GM12878 (cell line): ENCODE measurements at places on chromosomes 1 and 21. TPM values are rescaled to one million over a fixed set of nuclear protein-coding genes. Genes with fewer than 3 reads are reported as not detected.

NBPF6 gene
- total RNA-seq = not detected in 2 replicates

ARID4B gene
- total RNA-seq = 25.2 and 29.9 TPM in 2 replicates

PODN gene
- total RNA-seq = 0.10 and 0.11 TPM in 2 replicates

NBPF10 gene
- 0.13 and 0.21 TPM in 2 replicates for total RNA-seq

MIA3 gene
- total RNA-seq = 28.8 and 37.0 TPM in 2 replicates

PPM1J gene
- 0.59 and 1.5 TPM in 2 replicates for total RNA-seq

TAS1R3 gene
- total RNA-seq = 0.29 and 0.51 TPM in 2 replicates

SH2D5 gene
- 0.56 and 0.59 TPM in 2 replicates for total RNA-seq

CRNN gene
- not detected in 2 replicates for total RNA-seq

SYPL2 gene
- 0.08 TPM in 1 of 2 replicates, not detected in the other for total RNA-seq

PDE4B gene
- 5.7 and 6.3 TPM in 2 replicates for total RNA-seq

S100A1 gene
- total RNA-seq = not detected in 2 replicates

HAO2 gene
- total RNA-seq = not detected in 2 replicates

TMEM35B gene
- 15.2 and 18.8 TPM in 2 replicates for total RNA-seq

TMIGD3 gene
- 0.13 TPM in 1 of 2 replicates, not detected in the other for total RNA-seq

IFI16 gene
- total RNA-seq = 185 and 196 TPM in 2 replicates

AMY1C gene
- not detected in 2 replicates for total RNA-seq

AADACL3 gene
- not detected in 2 replicates for total RNA-seq

DCDC2B gene
- total RNA-seq = 0.13 and 0.15 TPM in 2 replicates

TSPEAR gene
- not detected in 2 replicates for total RNA-seq

DHRS3 gene
- 1.4 and 1.8 TPM in 2 replicates for total RNA-seq

POFUT2 gene
- total RNA-seq = 11.8 and 15.1 TPM in 2 replicates

DFFA gene
- total RNA-seq = 56.0 and 56.4 TPM in 2 replicates

CD1D gene
- total RNA-seq = 0.72 and 1.4 TPM in 2 replicates

DLGAP3 gene
- 0.15 and 0.21 TPM in 2 replicates for total RNA-seq

KCNA3 gene
- total RNA-seq = 3.1 and 3.3 TPM in 2 replicates

RUNX3 gene
- 148 and 151 TPM in 2 replicates for total RNA-seq

GABPB2 gene
- 8.8 and 9.4 TPM in 2 replicates for total RNA-seq

MGST3 gene
- total RNA-seq = 37.3 and 41.4 TPM in 2 replicates

OR10Z1 gene
- not detected in 2 replicates for total RNA-seq

CD52 gene
- 291 and 301 TPM in 2 replicates for total RNA-seq

GRIK1 gene
- not detected in 2 replicates for total RNA-seq

LINGO4 gene
- total RNA-seq = not detected in 2 replicates

CCDC185 gene
- total RNA-seq = not detected in 2 replicates

TCEA3 gene
- 0.37 TPM in 1 of 2 replicates, not detected in the other for total RNA-seq

CFHR3 gene
- not detected in 2 replicates for total RNA-seq

ROR1 gene
- total RNA-seq = 0.05 and 0.08 TPM in 2 replicates

SLC25A33 gene
- total RNA-seq = 8.4 and 8.6 TPM in 2 replicates

RGS13 gene
- 0.23 and 0.29 TPM in 2 replicates for total RNA-seq

ICOSLG gene
- 15.1 and 16.4 TPM in 2 replicates for total RNA-seq

MRPL20 gene
- total RNA-seq = 141 and 149 TPM in 2 replicates
